ENCODE measurements at places on chromosomes 12 and 14.

DNA sequence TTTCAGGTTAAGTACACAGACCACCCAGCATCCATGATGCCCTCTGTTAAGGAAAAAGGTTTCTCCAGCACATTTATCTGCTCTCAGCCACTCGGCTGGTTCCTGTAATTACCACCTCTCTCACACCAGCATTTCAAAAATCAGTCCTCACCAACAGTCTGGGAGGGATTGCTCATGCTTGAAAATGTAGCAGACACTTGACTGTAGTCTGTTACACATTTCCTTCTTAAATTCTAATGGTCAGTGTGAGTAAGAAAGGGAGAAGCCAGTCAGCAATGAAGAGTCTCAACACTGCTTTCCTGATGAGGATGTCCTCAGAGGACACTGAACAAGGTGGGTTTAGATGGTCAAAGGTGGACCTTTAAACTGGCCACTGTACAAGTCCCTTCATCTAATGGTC is 6.0 kb downstream of the ZBTB39 start:
- peak; percentile 27 for DNase-seq

DNA sequence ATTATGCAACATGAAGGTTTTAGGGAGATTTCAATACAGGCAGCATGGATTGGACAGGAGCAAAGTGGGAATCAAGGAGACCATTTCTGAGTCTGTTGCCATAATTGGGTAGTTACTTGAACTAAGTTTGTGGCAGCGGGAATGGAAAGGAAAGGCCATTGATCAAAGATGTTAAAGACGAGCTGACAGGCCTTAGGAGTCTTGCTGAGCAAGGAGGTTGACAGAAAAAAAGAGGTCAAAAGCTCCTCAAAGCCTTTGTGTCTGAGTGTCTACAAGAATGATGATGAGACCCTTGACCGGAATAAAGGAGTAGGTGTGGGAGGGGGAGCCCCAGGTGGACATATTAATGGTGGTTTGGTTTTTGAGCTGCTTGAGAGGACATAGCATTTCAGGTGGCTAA is 9.4 kb downstream of the PLEKHA5 start:
- no peak for DNase-seq

GRCh38 chr12:86265329-86265695 is 9.1 kb upstream of the MGAT4C start:
- DNase-seq = no peak

DNA sequence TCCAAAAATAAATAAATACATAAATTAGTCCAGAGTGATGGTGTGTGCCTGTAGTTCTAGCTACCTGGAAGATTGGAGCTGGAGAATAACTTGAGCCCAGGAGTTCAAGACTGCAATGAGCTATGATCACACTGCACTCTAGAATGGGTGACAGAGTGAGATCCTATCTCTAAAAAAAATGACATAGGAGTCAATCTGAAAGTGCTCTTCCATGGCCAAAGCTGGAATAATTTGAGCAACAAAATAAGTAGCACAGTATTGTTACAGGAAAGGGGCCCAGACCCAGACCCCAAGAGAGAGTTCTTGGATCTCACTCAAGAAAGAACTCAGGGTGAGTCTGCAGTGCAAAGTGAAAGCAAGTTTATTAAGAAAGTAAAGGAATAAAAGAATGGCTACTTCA is 24.9 kb upstream of the SLC7A8 start:
- no peak for DNase-seq

GRCh38 chr14:63371033-63371432 is 52.3 kb upstream of the GPHB5 start:
- DNase-seq = no peak

DNA sequence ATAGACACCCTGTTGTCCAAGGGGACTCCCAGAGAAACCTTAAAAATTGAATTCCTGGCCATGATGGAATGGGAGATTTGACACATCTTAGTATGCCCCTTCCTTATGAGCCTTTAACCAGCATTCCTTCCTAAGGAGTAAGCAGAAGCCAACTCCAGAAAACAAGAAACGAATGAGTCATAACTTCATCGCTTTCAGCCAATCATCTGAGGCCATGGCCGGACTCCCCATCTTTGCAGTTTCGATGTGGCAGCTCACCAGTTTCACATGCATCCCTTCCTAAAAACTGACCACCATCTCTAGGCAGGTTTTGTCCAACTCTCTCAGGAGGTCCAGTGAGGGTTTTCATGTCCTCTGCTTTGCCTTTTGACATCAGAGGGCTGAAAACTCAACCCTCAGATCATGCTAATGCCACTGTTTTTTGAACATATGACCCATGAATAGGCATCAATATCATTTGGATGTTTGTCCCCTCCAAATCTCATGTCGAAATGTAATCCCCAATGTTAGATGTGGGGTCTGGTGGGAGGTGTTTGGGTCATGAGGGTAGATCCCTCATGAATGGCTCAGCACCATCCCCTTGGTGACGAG is 19.9 kb downstream of the DAAM1 start:
- peak; percentile 63 for DNase-seq

GRCh38 chr14:20836668-20837338 is 34.2 kb upstream of the RNASE1 start:
- no peak for DNase-seq

DNA sequence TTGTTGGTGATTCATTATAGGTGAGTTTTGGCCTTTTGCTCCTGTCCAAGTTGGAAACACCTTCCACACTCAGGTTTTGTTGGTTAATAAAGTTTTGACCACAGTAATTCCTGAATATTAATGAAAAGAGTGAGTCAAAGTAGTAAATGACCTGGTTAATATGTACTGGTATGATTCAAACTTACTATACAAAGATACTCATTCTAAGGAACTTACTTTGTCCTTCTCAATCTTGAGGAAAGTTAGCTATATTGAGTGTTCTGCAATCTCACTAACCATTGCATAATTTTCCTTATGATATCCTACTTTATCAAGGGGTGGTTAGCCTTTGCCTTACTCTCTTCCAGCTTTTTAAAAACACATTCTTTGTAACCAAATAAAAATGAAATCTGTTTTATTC is 20.9 kb upstream of the HECTD1 start:
- no peak for DNase-seq

- no peak for DNase-seq
These were observed 36.5 kb downstream of the FOS start for GRCh38 chr14:75315144-75315543.

DNA sequence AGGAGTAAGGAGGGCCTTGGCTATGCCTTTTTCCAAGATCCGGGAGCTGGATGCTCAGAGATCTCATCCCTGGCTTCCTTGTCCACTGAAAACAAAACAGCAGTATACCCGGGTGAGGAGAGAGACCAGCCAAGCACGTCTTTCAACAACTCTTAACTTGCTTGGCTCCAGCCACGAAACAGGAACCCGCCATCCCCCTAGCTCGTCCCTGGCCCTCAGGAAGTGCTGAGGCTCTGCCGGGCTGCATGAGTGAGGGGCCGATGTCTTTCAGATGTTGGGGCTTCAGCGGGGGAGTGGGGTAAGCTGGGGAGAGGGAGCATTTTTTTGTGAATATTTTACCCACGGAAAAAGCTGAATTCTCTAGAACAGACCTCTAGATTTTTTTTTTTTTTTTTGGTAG is 231.1 kb downstream of the CACNA1C start:
- DNase-seq = no peak

GRCh38 chr14:22824711-22825359 is 4.9 kb upstream of the MRPL52 start:
- DNase-seq = peak; percentile 96

- no peak for DNase-seq
These were observed 3.0 kb upstream of the ZDHHC22 start for GRCh38 chr14:77144412-77145115.

DNA sequence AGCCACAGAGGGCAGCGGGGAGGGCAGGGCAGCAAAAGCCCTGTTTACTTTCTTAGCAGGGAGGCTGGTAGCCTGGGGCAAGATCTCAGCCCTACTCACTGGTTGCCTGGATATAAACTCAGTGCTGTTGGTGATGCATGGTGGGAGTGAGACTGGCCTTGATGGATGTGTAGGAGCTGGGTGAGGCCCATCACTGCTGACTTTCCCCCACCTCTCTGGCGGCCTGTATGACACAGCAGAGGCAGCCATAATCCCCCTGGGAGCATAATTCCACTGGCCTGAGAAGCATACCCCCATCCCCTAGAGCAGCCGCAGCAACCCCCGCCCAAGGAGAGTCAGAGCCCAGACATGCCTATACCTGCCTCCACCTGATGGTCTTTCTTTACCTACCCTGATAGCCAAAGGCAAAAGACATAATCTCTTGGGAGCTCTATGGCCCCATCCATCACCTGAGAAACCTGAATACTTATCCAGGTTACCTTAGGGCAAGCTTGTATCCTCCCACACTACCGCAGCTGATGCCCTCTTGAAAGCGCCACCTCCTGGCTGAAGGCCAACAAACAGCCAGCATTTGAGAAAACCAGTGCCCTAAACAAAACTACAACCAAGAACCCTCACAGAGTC is 59.3 kb downstream of the DNAI7 start:
- DNase-seq = peak; percentile 81
